Stimulated activated CD4-positive, alpha-beta T cell treated with anti-CD3 and anti-CD28 coated beads, TNF-alpha, amount 100 ng/mL, for 24 hours (primary cell): ENCODE measurements at places on chromosomes 5 and 9.

- no peak for DNase-seq
Observed at GRCh38 chr9:85173967-85174366, 504.4 kb downstream of the NTRK2 start.

DNA sequence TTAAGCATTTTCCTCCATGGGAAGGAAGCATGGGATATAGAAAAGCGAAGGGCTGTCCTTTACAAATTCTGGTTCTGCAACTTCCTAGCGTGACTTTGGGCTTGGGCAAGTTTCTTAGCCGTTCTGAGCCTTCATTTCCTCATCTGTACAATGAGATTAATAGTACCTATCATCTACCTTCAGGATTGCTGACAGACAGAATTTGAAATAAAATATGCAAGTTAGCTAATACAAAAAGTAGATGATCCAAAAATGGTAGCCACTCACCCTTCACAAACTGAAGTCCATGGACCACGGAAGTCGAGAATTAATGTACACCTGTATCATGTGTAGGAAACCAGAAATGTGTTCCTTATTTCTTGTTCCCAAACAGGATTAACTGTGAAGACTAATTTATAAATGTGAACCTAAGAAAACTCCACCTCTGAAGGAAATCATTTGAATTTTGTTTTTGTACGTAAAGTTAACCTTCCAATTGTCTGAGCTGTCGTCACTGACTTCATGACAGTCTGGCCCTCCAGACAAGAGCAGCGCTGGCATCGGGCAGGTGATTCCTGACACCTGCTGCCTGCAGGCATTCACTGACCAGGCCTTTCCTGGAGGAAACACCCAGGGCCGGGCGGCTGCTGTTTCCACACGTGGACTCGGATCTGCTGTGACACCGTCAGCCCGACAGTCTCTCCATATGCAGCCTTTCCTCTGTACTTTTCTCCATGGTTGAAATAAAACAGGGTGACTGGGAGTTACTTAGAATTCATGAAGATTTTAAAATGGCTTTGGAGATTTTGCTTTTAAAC is 63.4 kb downstream of the PSMB7 start:
- DNase-seq, result no peak

- DNase-seq, result no peak
Observed at GRCh38 chr9:129561594-129562281, 59.2 kb downstream of the C9orf50 start.

DNA sequence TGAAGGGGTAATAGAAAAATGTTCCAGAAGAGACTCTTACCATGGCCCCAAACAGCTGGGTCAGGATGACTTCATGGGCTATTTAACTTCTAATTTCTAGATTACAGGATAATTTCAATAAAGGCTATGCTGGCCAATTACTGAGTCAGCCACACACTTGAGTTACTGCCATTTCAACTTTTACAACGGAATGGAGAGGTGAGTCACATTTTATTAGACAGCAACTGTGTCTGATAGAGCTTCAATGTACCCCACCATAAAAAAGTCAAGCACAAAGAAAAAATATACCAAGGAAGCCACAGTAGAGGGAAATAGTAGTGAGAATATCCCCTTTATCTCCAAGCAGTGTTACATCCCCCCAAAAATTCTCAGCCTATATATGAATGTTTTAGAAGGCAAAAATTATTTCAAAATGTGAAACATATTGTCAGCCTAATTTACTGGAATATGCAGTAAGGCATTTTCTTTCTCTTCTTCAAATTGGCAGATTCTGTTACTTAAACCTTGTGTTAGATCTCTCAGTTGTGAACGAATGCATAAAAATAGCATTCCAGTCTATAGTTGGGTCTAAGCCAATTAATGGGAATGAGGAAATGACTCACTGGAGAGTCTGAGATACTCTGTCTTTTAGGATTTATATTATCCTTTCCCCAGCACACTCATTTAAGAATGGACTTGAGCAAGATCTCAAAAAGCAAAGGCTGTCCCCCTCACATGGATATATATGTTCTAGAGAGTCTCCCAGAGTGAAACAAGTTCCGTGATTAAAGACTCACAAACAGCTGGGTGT is 47.1 kb upstream of the RAI14 start:
- no peak for DNase-seq

DNA sequence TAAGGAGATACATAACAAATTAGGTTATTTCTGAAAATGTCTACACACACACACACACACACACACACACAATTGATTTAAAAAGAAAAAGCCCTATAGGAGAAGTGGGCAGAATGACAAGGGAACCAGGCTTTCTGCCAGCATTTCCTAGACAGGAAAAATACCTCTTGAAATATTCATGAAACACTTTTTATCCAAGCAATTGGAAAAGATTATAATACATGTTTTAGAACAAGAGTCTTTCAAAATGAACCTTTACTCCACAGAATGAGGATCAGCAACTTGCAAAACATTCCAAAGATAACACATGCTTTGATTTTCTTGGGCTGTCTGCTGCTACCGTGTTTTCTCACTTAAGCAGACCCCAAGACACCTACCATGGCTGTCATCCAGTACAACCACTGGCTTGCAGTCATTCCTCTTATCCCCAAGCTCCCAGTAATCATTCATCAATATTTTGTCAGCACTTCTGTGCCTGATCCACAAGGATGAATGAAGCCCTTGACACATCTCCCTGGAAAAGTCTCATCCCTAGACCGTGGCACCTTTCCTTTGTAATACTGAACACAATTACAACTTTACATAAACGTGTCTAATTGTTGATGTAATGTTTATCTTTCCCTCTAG is 717.1 kb upstream of the ZNF608 start:
- DNase-seq, result no peak
